ENCODE measurements at places on chromosomes 13 and 19.

GRCh38 chr19:19059837-19060611, 3.8 kb upstream of the SLC25A42 start:
- DNase-seq = no peak

GRCh38 chr19:49555600-49556411, 24.6 kb downstream of the NOSIP start:
- DNase-seq = no peak

DNA sequence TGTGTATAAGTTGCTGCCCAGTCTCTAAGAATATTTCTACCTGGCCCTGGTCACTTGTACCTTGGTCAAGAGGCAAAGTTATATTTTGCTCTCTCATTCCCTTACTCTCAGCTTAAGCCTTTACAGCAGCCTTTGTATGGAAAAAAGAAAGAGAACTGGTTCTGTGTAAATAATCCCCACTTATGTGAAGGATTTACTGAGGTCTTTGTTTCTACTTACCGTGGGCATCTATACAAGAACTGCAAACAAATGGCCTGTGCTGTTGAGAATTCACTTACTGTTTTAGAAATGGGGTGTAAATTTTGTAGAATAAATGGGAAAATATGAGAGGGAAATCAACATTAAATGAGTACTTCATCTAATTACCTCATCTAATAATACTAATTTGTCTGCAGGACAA, 267.4 kb downstream of the PCDH20 start:
- no peak for DNase-seq

DNA sequence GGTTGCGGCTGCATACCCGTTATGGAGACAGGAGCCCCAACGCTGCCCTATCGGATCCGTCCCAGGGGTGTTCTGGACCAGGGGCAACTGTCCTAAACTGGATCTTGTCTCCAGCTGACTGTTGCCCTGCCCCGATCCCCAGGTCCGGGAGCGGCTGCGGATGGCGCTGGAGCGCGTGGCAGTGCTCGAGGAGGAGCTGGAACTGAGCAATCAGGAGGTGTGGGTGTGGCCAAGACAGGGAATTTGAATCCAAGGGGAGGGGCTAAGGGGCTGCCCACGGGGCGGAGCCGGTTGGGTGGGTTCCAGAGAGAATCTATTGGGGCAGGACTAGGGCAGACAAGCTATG, 9.9 kb downstream of the PPFIA3 start:
- no peak for DNase-seq

GRCh38 chr19:22545751-22546150, 88.4 kb upstream of the ZNF492 start:
- no peak for DNase-seq

DNA sequence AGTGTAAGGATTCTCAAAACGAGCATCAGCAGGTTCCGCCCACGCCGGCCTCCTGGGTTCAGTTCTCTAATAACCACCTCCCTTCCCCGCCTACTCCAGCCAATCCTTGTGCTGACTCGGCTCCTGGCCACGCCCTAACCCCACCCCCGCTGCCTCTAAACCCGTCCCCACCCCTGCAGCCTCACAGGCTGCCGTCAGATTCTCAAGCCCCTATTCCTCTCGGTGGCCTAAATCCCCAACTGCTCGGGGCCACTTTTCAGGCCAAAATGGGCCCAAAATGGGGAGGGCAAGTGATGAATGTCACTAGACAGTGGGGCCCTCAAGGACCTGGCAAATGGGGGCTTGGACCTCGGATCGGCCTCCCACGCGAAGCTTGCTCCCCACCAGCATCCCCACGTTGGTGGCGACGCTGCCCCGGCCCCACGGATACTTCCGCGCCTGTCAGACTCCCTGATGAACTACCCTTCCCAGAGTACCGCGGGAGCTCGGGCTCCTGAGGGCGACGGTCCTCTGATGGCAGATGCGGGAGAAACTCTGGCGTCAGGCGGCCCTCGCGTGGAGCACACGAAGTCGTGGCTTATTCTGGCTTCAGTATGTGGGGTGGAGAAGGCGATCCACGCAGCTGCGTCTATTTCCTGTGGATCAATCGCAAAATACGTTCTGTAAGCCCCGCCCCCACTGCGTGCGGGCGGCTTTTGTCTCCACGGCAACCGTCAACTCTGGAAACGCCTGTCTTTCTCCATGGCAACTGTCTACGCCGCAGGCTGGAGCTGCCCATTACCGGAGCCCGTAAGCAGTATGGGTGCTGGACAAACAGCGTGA, 24.8 kb downstream of the ZNF473 start:
- peak; percentile 11 for DNase-seq

- DNase-seq = no peak
Observed at GRCh38 chr19:47486900-47487299, 2.9 kb upstream of the KPTN start.

DNA sequence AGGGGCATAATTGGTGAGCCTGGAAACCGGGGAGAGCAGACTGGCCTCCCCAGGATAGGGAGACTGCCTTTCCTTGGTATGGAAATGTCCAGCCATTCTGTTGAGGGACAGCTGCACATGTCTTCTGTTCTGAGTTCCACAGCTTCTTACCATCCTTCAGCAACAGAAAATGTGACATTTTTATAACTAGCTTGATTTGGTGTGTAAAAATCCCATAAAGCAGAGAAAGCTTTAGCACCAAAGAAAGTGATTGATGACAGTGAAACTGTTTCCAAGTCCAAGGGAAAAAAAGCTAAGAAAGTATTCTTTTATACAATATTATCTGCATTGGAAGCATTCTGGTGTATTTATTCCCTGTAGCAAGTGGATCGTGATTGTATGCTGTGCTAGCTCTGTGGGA, 61.9 kb downstream of the DHRS12 start:
- no peak for DNase-seq

GRCh38 chr19:55640577-55641425, at the start of gene ZNF580:
ZNF580 (plus strand) TSS chr19:55641002; CDS start chr19:55642509, 1,507 bp downstream.
- DNase-seq = no peak

DNA sequence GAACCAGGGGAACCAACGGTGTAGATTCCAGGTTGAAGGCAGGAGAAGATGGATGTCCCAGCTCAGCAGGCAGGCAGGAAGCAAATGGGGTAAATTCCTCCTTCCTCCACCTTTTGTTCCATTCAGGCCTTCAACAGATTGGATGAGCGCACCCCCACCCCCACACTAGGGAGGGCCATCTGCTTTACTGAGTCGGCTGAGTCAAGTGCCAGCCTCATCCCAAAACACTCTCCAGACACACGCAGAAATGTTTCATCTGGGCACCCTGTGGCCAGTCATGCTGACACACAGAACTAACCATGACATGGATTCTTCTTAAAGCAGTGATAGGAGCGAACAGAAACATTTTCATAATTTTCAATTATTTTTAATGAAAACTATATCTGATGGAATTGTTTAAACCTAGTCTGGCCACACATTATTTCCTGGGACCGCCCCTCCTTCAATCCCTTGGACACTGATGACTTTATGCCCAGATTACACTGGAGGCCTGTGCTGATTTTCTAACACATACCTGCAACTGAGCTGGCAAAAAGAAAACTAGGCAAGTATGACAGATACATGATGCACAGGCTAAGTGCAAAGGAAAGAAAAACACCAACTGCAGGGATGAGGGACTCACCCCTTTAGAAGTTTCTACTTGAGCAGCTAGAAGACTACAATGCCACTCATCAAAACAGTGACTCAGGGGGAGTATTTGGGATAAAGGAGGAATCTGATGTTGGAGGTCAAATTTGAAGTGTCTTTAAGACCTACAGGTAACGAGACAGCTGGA, 154.2 kb downstream of the TNFRSF19 start:
- no peak for DNase-seq

DNA sequence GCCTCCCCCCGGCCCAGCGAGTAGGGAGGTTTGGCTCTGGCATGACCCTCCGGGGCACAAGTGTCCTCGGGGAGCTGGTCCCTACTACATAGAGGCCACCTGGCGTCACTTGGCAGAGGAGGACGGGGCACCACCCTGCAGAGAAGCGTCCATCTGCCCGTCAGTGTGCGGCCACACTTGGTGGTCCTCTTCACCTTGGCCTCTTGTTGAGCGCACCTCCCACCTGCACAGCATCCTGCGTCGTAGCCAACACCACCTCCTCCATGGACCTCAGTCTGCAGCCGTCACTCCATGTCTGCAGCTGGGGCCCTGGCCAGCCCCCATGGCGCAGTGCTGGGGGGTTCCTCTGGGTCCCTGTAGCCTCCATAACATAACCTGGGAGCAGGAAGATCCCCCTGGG, 35.1 kb downstream of the MCF2L start:
- DNase-seq = no peak

DNA sequence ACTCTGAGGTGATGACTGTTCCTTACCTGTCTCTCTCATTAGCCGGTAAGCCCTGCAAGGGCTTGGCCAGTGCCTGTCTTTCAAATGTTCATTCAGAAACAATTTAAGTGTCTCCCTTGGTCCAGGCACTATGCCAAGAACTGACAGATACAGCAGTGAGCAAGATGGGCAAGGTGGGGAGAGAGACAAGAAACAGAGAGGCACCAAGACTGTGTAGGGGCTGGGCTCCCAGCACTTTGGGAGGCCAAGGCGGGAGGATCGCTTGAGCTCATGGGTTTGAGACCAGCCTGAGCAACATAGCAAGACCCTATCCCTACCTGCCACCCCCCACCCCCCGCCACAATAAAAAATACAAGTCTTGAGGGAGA, 1.3 kb upstream of the CCNE1 start:
- no peak for DNase-seq

GRCh38 chr19:55614711-55615542, 9.4 kb downstream of the ZNF784 start:
- DNase-seq = no peak

GRCh38 chr19:11265177-11265784, 3.0 kb upstream of the DOCK6 start:
- DNase-seq = no peak

DNA sequence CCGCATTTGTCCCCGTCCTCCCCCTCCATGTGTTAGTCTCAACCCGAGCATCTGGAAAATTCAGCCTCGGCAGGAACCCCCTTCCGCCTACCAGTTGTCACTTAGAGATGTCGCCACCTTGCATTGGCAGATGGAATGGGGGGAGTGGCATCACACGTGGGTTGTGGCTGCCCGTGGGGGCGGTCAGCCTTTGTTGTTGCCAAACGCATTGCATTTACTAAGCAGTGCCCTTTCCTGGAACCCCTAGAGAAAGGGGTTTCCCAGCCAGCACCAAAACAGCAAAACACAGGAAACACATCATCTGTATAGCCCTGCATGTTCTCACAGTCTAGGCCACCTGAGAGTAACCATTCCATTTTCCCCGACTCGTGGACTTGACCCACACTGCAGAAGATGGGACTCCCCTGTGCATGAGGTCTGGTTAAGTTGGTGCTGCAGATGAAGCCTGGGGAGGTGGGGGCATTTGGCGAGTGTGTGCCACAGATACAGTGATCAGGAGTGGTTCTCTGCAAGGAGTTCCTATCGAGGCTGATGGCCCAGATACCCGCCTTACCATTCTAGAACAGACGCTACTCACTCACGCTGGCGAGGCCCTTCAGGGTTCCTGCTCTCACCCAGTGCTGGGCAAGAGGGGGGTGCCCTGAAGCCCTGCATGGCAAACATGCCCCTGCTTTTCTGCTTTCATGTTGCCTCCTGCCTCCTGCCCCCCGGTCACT, 38.3 kb downstream of the TMED1 start:
- no peak for DNase-seq

DNA sequence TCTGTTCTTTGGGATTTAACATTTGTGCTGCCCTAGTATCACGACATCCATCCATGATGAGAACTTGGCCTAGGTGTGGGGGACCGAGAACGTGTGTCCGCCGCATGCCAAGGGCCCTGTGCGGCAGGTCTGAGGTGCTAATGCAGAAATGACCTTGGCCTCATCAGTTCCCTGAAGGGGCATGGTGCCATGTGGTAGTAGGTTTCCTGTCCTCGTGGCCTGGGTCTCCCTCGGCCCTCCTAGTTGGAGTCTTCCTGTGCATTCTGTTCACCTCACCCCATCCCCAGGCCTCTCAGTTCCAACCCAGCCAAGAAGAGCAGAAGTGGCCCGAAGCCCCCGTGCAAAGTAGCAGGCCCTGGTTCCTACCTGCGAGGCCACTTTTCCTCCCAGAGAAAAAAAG, 59.8 kb downstream of the GGACT start:
- DNase-seq = no peak
